ENCODE measurements at places on chromosomes 6 and 20.

DNA sequence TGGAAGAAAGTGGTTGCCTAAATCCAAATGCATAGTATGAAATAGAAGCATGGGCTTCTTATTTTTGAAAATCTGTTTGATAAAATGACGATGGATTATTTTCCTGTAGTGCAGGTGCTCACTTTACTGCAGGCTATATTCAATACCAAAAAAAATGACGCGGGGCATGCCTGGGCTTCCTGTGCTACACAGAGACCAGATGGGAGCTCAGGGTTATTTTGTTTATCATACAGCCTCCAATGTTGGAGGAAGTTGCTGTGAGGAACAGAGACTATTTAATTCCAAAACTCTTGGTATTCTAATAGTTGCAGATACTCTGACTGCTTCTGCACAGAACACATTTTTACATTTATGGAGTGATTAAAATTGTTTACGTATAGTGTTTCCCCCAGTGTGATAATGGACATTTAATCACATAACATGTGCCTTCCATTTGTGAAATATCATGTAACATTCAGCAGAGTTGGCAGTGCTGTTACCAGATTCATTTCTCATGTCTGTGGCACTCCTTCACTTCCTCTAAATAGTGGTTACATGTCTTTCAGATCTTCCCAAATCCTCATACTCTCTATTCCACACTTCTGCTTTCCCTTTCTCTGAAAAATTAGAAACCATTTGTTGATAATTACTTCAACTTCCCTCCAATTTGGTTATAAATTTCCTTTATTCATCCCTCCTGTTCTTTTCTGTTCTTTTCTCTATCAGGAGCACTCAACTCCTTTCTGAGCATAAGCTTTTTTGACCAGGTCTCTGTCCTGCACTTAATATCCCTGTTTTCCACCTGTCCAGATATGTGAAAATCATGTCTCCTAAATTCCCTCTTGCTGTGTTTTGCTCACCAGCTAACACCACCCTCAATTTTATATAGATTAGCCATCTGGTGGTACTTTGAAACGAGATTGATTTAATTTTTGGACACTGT, 121.6 kb downstream of the ADGRB3 start:
- DNase-seq = no peak

DNA sequence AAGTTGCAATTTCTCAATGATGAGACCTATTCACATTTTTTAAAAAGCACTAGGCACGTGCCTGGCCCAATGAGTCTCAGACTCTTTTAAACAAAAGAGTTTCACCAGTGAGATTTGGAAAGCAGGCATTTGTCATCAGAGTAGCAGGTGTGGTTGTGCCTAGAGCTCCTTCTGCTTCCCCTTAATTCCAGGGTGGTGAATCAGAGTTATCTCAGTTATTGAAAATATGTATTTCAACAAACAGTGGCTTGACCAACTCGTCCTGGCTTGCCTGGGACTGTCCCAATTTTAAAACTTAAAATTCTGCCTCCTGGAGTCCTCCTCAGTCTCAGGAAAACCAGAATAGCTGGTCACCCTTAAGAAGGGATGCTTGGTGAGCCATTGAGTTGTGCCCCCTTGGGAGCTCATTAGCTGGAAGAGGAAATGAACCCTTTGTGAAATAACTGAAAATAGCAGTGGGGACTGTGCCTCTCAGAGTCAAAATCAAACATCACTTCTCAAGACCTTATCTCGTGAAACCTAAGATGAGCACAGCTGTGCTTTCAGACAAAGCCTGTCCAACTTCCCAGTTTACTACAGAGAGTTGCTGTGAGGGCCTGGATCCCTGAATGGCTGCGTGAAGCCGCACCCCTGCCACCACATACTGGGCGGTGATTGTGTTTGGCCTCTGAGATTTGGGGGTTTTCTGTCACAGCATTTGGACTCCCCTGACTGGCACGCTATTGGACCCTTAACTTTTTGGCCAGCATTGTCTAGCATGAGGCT, 116.3 kb downstream of the ANKRD60 start:
- DNase-seq = peak; percentile 41

DNA sequence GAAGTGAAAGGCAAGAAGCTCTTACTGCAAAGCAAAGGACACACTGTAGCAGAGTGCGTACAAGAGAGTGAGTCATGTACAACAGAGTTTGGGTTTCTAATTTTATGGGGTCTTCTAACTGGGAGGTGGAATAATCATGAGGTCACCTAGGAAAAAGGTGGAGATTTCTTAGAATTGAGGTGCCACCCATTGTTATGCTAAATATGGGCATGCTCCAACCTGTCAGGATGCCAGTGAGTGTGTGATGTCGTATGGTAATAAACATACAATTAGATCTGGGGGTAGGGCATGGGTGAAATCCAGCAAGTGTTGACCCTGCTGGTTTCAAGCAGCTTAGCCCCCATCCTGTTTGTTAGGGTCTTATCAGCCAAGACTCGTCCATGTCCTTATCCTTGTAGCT, 46.6 kb downstream of the OR2B6 start:
- DNase-seq = no peak

DNA sequence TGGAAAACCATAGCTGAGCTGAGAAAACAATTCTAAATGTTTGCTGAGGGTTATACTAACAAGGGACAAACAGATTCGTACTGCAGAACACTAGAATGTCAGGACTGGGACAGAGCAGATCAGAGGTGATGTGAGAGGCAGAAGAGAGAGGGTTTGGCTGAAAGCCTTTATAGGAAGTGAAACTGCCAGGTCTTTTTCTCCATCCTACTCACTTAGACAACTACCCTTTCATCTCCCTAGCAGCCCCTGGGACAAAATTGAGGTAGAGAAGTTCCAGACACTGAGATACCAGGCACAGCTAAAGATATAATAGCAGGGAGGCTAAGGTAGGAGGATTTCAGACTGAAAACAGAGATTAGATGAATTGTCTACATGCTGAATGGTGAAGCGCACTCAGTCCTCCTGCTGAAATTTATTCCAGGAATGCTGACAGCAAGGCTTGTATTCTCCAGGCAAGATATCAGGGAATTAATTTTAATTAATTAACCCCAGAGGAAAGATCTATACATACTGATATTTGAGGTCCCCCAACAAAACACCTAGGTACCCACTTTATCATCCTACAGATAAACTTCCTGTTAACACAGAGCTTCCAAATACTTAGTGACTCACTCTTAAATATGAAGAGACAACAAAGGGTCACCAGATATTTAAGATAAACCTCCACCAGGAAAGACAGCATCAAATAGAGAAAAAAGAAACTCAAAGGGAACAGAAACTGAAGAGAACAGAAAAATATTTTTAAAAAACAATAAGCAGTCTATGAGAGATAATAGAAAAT, 12.6 kb upstream of the EIF2S2 start:
- no peak for DNase-seq

DNA sequence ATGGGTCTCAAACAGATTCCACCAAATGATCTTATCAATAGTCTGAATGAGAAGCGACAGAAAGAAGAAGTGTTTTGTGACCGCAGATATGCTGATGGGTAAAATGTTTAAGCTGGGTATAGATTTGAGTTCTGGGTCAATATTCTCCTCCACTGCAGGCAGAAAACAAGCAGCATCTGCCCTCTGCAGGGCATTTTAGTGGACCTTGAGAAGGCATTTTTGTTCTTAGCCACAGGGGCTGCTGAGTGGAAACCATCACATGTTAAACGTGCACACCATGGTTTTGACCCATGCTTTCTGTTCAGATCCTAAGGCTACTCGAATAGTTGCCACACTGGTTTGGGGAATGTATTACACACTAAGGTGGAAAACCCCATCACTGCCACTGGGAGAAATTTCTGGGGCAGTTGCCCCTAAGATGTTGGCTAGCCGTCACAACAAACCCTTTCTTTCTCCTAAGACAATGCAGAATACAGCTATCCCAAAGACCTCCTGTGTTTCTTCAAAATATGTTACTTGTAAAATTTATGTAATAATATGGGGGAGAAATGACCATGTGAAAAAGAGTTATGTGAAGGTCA, 5.5 kb downstream of the POU3F2 start:
- no peak for DNase-seq

- no peak for DNase-seq
These were observed 6.5 kb upstream of the RBBP8NL start for GRCh38 chr20:62433658-62434497.

- no peak for DNase-seq
These were observed 82.0 kb downstream of the PKIB start for GRCh38 chr6:122692175-122692598.

DNA sequence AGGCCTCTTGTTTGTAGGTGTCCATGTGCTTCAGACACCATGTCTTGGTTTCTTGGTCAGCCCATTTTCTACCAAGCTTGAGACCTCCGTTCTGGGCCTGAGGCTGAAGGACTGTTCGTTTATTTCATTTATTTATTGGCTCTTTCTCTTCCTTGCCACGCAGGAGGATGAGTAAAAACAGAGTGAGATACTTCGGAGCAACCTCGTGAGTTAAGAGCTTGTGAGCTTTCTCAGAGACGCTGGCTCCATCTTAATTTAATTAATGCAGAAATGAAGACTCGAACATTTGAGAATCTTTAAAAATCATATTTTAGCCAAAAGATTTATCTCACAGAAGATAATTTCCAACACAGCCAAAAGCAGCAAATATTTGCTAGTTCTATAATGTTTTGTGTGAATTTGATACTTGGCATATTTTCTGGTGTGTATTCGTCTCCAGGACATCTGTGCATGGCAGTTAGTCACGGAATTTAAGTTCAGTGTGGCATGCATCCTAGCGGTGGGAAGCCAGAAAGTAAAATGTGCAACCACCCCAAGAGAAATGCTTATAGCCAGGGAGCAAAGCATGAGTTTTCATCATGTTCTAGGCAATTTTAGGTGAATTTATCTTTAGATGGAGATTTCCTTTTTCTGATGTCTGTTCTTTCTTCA, 76.0 kb downstream of the THBS2 start:
- no peak for DNase-seq

DNA sequence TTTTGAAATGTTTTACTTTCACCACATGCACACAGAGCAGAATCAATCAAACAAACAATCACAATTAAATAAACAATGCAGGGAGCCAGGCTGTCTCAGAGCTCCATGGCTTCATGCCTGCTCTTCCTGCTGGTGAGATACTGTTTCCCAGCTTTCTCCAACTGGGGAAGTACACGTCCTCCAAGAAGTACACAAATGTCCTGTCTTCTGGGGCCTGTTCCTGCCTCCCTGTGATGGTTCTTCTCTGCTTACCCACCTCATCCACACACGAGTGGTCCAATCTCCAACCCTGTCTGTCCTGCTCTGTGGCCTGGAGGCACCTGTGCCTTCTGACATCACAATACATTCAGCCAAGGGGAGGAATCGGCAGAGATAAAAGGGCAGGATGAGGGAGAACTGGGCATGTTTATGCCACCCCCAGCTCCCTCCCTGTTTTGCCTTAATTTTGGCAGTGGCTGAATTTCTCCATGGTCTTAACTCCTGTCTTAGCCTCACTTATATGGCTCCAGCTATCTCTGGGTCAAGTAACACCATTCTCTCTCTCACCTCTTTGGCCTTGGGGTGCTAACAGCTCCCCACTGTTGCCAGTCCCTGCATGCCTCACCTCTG, 25.3 kb upstream of the TTPAL start:
- DNase-seq = no peak

DNA sequence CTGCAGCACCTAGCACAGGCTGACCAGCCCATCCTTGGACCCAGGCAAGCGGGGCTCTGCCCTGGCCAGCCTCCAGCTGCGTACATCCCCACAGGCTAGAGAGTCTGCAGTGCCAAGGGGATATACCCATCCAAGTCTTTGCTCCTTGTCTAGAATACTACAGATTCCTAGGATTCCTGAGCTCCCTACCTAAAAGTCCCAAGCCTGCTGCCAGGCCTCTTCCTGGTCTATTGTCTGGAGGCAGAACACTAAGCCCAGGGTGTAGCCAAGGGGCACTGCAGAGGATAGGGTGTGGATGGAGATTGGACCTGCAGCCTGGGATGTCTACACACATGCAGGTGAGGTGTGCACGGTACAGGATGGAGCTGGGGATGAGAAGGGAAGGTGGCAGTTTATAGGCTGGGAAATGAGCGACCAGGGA, 90.0 kb upstream of the SIRPA start:
- DNase-seq = no peak

- DNase-seq = no peak
These were observed 652 bp downstream of the BMP6 start for GRCh38 chr6:7726416-7727085.

DNA sequence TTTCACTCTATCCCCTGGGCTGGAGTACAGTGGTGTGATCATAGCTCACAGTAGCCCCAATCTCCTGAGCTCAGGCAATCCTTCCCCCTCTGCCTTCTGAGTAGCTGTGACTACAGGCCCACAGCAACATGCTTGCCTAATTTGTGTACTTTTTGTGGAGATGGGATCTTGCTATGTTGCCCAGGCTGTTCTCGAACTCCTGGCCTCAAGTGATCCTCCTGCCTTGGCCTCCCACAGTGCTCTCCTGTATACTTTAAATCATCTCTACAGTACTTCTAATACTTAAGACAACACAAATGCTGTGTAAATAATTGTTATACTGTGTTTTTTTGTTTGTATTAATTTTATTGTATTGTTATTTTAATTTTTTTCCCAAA, 39.7 kb upstream of the FAM50B start:
- DNase-seq = no peak

- DNase-seq = no peak
These were observed 60.2 kb downstream of the UBE2V1 start for GRCh38 chr20:50052550-50053361.

- no peak for DNase-seq
These were observed 207.7 kb upstream of the JARID2 start for GRCh38 chr6:15038013-15038791.

GRCh38 chr6:91198588-91199255, 611.9 kb upstream of the MAP3K7 start:
- no peak for DNase-seq
